ENCODE measurements at places on chromosomes 6 and 20. TPM values are rescaled to one million over a fixed set of nuclear protein-coding genes. Genes with fewer than 3 reads are reported as not detected.

DNA sequence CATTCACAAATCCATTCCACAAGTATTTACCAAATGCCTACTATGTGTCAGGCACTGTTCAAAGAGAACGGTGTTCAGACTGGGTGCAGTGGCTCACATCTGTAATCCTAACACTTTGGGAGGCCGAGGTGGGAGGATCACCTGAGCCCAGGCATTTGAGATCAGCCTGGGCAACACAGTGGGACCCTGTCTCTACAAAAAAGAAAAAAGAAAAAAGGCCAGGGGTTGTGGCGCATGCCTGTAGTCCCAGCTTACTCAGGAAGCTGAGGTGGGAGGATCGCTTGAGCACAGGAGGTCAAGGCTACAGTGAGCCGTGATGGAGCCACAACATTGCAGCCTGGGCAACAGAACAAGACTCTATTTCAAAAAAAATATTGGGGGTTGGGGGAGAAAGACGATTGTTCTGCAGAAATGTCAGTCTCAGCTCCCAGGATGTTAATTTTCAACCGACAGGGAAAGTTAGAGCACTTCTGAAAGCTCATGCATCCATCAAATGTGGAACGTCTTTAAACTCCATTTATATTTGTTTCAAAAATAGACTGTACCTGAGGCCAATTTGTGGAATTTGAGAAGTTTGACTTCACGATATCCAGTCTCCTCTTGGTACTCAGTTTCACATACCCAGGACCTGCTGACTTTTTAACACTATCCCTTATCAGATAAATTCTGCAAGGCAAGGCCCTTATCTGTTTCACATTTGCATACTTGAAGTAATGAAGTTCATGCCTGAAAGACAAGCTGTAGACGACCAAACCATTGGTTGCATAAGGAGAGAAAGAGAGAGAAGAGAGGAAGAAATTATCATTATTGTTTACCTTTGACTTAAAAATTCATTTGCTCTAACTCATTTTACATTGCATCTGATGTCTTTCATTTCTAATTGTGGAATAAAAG, 14.8 kb upstream of the BTN3A2 start:
- DNase-seq, result no peak

- no peak for DNase-seq
These were observed 87.1 kb downstream of the COL19A1 start for GRCh38 chr6:69953491-69953890.

GRCh38 chr6:72290620-72291019, 331.2 kb upstream of the KCNQ5 start:
- no peak for DNase-seq

GRCh38 chr6:158529629-158530028, 30.3 kb upstream of the TMEM181 start:
- no peak for DNase-seq

GRCh38 chr6:149333266-149333620, 15.7 kb downstream of the TAB2 start:
- no peak for DNase-seq

GRCh38 chr20:53513489-53514298, 79.9 kb downstream of the ZNF217 start:
- DNase-seq, result no peak

- DNase-seq, result no peak
These were observed 469.8 kb upstream of the SOX4 start for GRCh38 chr6:21123507-21124436.

DNA sequence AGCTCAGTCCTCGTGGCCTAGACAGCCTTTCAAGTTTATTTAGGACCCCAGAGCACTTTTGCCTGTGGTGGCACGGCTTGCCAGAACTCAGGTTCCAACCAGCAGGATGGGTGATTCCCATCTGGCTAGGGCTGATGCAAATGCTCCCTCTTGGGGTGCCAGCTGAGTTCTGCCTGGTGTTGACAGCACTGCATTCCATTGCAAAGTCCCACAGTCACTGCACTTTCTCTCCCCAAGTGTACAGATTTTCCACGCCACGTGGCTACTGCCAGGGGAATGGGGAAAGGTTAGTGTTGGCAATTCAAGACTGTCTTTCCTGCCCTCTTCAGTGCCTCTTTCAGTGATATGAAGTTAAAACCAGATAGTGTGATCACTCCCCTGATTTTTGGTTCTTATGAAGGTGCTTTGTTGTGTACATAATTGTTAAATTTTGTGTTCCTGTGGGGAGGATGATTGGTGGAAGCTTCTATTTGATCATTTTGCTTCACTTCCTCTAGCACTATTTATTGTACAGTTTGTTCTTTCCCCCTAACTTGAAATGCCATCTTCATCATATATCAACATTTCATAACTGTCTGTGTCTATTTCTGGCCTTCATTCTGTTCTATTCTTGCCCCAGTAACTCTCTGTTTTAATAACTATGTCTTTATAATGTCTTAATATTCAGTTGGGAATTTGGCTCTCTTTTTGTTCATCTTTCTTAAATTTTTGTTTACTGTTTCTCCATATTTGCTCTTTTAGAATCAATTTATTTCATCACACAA, 86.2 kb downstream of the CFAP61 start:
- DNase-seq, result no peak

GRCh38 chr6:14622085-14622484, 504.5 kb downstream of the CD83 start:
- no peak for DNase-seq

GRCh38 chr6:84657486-84657885, 106.9 kb downstream of the TBX18 start:
- no peak for DNase-seq

DNA sequence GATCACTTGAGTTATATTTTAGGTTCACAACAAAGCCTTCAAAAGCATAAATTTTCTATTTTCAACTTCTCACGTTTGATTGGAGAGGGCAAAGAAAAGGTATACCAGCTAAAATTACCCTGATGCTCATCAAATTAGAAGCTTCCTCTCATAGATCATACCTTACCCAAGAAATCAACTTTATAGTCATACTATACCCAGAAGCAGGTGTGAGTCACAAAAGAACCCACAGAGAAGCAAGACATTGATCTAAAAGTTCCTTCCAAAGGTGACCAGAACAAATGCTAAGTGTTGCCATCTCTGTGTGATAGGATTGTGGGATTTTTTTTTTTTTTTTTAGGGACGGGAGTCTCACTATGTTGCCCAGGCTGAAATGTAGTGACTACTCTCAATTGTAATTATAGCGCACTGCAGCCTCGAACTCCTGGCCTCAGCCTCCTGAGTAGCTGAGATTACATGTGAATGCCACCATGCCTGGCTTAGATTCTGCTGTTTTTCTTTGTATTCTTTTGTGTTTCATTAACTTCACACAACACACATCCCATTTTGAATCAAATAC, 3.3 kb downstream of the EIF2S2 start:
- no peak for DNase-seq

DNA sequence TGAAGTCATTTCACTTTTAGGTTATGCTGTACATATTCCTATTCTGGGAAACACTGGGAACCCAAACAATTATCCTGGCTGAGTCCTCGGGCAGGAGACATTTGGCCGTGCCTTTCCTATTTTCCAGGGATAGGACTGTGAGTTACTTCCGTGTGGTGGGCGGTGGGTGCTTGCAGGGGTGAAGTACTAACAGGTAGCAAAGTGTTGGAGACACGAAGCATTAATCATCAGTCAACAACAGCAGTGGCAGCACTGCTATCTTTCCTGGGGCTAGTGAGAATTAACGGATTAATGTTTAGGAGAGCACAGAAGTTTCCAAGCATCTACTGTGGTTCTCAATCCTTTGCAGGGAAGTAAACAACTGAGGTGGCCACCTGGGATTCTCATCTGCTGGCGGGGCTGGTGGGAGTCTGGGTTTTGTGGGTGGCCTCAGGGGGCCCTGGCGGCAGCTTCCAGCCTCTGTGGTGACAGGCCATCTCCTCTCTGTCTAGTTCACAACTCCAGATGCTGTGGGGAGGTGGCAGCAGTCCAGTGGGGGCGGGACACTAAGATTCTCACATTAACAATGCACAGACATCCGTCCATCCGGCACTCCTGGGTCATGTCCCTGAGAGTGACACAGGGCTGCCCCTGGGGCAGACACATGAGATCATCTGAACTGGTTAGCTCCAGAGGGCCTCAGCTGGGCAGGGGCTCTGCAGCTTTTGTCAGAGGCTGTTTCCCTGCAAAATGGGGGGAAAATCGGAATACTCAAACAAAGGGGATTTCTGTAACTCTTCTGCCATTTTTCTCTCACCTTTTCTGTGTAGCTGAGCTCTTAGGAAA, 90.9 kb downstream of the GJA10 start:
- peak; percentile 60 for DNase-seq

- no peak for DNase-seq
These were observed 19.6 kb downstream of the LAMP5 start for GRCh38 chr20:9534025-9534424.

DNA sequence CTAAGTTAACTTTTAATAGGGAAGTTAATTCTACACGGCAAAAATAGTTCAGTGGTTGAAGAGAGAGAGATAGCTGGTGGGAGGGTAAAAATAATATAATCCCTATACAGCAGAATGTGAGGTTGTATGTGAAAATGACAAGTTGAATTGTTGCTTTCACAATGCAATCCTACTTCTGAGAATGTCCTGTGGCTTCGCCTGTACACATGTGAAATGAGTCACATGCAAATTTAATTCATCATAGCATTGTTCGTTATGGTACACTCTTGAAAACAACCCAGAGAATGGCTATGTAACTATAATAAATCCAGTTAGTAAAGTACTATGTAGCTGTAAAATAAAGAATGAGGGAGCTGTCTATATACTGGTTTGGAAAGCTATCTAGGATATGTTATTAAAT, 46.0 kb upstream of the HINT3 start:
- no peak for DNase-seq

DNA sequence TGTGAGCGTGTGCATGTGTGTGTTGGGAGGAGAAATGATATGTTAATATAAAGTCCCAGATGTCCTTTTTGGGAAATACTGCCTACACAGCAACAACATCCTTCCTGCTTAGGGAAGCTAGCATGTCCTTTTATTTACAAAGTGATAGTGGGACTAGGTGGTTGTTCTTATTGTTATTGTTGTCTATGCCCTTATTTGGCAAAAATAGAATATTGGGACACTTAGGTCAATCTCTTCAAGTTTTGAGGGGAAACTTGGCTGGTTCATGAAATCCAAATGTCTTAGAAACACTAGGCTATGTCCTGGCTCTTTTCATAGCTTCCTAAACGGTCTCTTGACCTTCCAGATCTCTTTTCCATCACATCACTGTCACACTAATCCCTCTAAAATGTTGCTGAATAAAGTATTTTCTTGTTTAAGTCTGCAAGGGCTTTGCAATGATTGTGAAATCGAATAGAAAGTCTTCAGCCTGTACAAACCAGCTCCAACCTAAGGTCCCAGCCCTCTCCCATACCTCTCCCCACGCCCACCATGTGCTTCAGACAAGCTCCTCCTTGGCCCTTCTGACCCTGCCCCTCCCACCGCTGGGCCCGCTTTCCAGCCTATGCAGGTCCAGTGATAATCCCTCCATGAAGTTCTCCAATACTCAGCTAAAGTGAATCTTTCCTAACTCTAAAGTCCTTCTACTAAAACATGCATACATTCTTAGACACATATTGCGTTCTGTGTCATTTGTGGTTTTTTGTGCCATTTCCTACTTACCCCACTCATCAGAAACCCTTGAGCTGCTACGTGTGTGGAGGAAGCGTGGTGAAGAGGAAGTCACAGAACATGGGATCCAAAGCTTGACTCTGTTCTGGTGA, 205.1 kb downstream of the LY86 start:
- DNase-seq, result no peak

DNA sequence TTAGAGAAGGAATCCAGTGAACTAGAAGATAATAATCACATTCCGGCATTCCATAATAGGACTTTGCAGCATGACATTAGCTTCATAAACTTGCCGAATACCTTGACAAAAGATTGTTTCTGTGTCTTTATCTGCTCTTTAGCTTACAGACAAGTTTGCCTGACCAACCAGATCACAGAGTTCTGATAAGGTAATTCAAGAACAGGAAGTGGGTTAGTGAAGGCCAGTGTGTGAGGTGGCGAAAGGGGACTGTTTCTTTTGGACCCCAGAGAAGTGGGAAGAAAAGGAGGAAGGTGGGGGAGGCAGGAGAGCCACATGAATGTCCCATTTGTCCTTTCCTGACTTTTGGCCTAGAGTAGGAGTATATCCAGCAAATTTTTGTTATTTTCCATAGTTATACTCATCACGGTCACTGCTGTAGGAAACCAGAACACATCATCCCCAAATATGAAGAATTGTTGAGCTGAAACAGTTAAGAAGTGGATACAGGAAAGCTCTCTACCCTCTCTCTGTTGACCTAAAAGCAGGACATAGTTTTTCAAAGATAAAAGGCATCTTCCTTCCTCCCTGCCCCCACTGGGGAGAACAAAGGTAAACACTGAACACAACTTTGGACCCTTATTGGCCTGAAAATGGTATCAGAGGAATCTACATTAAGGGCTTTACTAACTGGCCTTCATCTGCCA, 72.4 kb upstream of the TNFAIP3 start:
- no peak for DNase-seq

- DNase-seq, result no peak
These were observed 18.3 kb upstream of the SHLD1 start for GRCh38 chr20:5731753-5732366.

DNA sequence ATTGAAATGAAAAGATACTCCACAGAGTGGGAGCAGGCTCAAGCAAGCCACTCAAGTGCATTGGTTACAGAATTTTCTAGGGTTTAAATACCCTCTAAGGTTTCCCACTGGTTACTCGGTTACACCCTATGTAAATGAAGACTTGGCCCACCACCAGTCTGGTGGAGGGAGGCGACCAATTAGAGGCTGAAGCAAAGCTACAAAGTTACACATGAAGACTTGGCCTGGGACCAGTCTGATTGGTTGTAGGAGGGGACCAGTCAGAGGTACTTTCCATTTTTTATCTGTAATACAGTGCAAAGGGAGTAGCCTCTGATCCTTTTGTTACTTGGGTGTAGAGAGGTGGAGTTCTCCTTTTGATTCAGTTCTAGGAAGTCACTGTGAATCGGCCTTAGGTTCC, 7.6 kb downstream of the SRSF12 start:
- DNase-seq, result no peak

DNA sequence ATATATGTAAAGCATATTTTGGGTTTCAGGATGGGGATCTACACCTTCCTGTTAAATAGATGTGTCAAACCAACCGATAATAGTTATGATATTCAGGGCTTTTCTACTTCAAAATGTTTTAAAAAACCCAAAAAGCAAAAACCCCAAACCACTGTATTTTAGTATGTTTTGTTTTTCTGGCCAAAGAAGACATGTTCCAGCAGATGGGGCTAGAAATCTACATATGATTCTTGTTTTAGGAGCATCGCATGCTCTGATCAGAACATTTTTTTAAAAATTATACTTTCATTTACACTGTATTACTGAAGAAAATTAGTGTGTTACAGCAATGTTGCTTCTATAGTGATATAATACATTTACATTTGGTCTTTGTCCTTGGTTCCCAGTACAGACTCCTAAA, 11.0 kb downstream of the RMND1 start:
- no peak for DNase-seq

GRCh38 chr6:36850021-36850420, 10.8 kb upstream of the CPNE5 start:
- DNase-seq, result no peak

Gene TPBG
- 7.9 TPM for total RNA-seq

Gene BPIFB4
- total RNA-seq, result not detected

Gene BMP7
- 4.8 TPM for total RNA-seq

Gene ELOVL2
- 56.3 TPM for total RNA-seq

Gene MAP3K4
- 13.5 TPM for total RNA-seq

Gene PDE7B
- 1.8 TPM for total RNA-seq

Gene HSPA12B
- total RNA-seq, result 0.03 TPM

Gene PLN
- not detected for total RNA-seq

Gene VWA7
- 0.13 TPM for total RNA-seq

Gene METTL24
- total RNA-seq, result not detected

Gene HLA-DPB1
- total RNA-seq, result 9.2 TPM

Gene ZKSCAN3
- total RNA-seq, result 0.39 TPM

Gene FNDC11
- total RNA-seq, result not detected

Gene ACSS1
- total RNA-seq, result not detected

All from MG63 (cell line).